ENCODE measurements at places on chromosomes 16 and 17.

DNA sequence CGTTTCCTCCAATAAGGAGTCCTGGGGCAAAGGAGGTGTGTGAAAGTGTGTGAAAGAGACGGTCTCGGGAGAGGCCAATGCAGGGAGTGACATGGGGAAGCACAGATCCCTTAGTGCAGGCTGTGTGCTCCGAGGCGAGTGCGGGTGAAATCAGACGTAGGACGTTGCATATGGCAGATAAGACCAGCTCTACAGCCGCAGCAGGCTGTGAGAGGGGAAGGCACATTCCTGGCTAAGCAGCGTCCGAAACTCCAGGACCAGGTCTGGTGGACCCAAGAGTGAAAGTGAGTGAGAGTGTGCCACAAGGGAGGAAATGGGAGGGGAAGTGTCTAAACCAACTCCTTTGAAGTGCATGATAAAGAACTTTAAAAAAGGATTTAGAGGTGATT is 11.3 kb downstream of the POLR3K start:
- DNase-seq: no peak

- DNase-seq: no peak
Observed at GRCh38 chr16:57630931-57631845, 2.8 kb downstream of the ADGRG1 start.

GRCh38 chr16:11630768-11631056 is 37.5 kb upstream of the SNN start:
- no peak for DNase-seq

GRCh38 chr17:66943484-66943883 is 21.0 kb upstream of the CACNG4 start:
- DNase-seq: no peak

GRCh38 chr17:75402026-75402425 is 3.5 kb downstream of the GRB2 start:
- no peak for DNase-seq

DNA sequence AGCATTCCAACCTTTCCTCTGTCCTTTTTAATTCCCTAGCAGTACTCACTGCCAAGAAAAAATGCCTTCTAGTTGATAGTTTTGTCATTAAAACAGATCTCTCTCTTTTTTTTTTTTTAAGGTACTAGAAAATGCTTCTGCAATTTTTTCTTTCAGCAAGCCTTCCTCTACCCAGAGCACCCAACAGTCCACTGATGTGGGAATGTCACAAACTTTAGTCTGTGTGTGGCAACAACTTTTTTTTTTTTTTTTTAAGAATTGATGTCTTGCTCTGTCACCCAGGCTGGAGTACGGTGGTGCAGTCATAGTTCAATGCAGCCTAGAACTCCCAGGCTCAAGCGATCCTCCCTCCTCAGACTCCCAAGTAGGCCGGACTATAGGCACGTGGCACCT is 34.7 kb downstream of the CDRT15 start:
- DNase-seq: no peak

- DNase-seq: no peak
Observed at GRCh38 chr16:57724531-57724930, 11.0 kb upstream of the KATNB1 start.

DNA sequence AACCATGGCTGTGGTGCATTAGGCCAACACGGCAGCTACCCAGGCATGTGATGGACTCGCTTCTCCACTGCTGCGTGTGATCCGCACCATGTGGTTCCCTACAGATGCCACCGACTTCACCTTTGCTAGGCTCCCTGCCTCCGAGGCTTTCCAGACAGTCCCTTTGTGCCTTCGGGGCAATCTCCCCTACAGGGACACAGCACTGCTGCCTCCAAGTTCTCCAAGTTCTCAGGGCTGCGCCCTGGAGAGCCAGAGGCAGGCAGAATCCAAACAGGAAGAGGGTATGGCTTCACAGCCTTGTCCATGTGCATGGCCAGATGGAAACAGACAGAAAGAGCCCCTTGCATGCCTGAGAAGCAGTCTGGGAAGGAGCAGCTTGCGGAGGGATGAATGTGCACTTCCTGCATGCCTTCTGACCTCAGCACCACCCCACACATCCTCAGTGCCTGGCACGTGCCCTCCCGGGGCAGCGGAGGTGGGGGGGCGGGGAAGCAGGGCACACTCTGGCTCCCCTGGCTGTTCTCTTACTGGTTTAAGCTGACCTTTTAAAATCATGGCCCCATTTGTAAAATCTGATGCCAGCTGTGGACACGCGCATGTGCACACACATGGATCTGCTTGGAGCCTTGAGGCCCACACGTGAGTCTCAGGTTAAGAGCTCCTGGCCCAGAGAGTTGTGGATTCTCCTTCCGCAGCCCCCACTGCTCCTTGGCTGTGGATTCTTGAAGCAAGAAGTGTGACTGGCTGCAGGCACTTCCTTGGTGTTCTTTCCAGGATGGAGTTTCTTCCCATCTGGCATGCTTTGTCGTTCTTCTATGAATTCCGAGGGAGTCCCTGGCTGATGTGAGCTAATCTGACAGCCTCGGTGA is 55.3 kb upstream of the MTSS2 start:
- no peak for DNase-seq

DNA sequence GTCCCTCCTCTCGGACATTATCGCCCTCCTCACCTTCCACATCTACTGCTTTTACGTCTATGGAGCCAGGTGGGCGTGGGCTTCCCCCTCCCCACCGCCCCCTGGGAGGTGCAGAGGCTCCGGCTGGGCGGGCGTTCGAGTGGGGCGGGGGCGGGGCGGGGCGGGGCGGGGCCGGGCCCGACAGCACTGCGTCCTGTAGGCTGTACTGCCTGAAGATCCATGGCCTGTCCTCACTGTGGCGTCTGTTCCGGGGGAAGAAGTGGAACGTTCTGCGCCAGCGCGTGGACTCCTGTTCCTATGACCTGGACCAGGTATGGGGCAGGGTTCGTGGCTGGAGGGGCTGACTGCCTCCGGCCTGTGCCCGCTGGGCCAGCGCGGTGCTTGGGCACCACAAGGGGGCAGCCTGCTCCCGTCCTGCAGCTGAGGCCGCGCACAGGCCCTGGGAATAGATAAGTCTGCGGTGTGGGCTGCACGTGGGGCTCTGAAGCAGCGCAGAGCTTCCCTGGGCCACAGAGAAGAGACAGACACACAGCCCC is 9.2 kb downstream of the PIGQ start:
- DNase-seq: peak; percentile 75

GRCh38 chr17:1398028-1398427 is 2.0 kb downstream of the YWHAE start:
- no peak for DNase-seq

GRCh38 chr17:4535667-4536258 is 19.4 kb downstream of the MYBBP1A start:
- no peak for DNase-seq

GRCh38 chr16:51994597-51994996 is 552.3 kb downstream of the TOX3 start:
- no peak for DNase-seq

- no peak for DNase-seq
Observed at GRCh38 chr17:50212121-50212843, 10.9 kb upstream of the COL1A1 start.

- no peak for DNase-seq
Observed at GRCh38 chr17:51028176-51028863, 92.3 kb downstream of the SPAG9 start.

DNA sequence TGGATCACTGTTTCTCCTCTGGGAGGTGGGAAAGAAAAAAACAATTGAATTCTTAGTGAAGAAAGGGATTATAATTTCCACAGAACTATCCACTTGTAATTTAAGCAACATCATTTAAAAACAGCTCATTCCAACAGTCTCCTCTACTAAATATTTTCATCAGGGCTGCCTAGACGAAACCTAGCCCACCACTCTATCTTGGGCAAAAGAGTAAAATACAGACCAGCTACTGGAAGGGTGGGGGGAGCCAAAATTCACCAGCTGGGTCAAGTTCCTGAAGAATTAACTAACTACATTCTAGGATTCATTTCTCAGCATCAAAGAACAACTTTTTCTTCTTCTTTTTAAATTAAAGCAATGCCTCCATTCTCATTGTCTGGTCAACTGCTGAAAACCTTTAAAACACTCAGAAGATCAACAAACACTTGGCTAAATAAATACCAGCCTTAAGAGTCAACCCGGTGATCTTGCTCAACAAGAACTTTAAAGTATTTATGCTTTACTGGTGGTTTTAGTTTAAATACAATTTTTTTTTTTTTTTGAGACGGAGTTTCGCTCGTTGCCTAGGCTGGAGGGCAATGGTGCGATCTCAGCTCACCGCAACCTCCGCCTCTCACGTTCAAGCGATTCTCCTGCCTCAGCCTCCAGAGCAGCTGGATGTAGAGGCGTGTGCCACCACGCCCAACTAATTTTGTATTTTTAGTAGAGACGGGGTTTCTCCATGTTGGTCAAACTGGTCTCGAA is 25.2 kb downstream of the KANSL1 start:
- DNase-seq: no peak

DNA sequence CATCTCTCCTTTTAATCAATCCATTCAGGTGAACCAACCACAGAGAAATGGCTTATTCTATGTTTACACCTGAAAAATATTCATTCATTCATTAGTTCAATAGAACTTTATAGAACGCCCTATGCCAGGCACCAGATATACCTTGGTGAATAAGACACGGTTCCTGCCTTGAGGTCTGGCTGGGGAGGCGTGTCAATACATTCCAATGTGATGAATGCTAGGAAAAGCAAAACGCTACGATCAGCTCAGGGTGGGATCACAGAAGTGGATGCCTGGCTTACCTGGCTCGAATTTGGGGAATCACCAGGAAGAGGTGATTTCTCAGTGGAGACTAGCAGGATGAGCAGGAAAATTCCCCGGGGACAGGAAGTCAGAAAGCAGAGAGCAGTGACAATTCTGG is 17.5 kb upstream of the WFIKKN2 start:
- DNase-seq: no peak

DNA sequence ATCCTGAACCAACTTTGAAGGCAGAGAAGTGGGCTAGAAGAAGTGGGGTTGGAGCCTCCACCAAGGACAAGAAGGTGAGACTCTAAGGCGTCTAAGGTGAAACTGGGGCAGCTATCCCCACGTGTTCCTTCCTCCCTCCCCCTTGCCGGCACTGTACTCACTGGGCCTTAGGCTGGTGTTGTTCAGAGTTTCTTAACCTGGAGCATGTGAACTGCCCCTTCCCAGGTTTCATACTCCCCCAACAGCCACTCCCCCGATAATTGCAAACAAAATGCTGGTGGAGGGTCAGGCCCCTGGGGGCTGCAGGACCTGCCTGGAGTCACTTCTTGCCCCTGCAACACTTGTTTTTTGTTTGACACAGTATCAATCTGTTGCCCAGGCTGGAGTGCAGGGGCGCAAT is 7.3 kb upstream of the SOCS3 start:
- DNase-seq: no peak

- DNase-seq: peak; percentile 52
Observed at GRCh38 chr16:88570691-88571092, 489 bp downstream of the ZC3H18 start.

- no peak for DNase-seq
Observed at GRCh38 chr17:81885869-81886548, 5.4 kb downstream of the ALYREF start.

- no peak for DNase-seq
Observed at GRCh38 chr16:58459344-58460218, 40.4 kb upstream of the NDRG4 start.

DNA sequence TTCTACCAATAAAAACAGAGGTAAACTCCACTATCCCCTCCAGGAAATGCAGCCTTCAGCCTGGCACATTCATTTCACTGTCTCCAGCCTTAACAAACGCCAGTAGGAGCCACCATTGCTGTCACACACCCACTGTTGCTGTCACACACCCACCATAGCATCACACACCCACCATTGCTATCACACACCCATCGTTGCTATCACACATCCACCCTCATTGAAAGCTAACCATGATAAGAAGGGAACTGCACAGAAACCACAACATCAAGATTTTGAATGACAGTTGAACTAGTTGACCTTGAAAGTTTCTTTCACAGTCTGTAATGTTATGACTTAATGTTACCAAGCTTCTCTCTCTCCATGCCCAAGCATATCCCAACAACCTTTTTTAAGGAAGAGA is 38.1 kb downstream of the SHCBP1 start:
- peak; percentile 17 for DNase-seq

DNA sequence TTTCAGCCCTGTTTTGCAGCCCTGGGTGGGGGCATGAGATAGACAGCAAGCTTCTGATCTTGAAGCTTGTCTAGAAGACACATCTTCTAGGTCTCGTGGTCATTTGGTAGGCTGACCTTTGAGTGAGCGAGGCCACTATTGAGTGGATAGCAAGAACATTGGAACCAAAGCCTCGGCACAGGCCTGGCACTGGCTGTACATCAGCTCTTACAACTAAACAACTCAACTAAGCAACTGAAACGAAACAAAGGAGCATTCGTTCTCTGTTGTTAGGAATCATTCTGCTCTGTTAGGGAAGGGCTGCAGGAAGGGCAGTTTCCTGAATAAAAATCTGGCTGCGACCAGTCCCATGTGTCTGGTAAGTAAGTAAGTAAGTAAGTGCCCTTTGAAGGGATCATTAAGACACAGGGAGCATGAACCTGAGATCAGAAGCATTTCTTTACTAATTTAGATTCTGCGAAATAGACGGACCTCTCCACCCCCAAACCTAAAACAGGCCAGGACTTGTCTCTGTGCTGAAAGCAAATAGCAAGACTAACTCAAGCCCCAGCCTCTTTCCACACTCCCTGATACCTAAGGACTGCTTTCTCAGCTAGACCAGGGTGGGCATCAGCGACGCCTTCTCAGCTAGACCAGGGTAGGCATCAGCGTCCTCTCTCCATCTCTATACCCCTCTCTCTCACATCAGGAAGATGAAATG is 22.7 kb downstream of the CYB561 start:
- DNase-seq: no peak

GRCh38 chr17:83183145-83183948 is 103.9 kb downstream of the METRNL start:
- no peak for DNase-seq
